ENCODE measurements at places on chromosomes 2 and 18. TPM values are rescaled to one million over a fixed set of nuclear protein-coding genes. Genes with fewer than 3 reads are reported as not detected.

- H3K4me1 ChIP-seq = no peaks in the 10 kb centered on the region
- no peak overlapping the region for H3K27ac ChIP-seq
- no peaks in the 10 kb centered on the region for H3K36me3 ChIP-seq
- DNase-seq = no peak
- no peak overlapping the region for H3K4me3 ChIP-seq
Measured at GRCh38 chr18:11380968-11381367, 228.4 kb upstream of the SLC35G4 start.

- H3K27me3 ChIP-seq = no peaks in the 10 kb centered on the region
- H3K36me3 ChIP-seq = no peaks in the 10 kb centered on the region
- DNase-seq = no peak
- H3K4me3 ChIP-seq = no peak overlapping the region
- H3K27ac ChIP-seq = no peak overlapping the region
Measured at GRCh38 chr2:205276116-205276777, 406.1 kb upstream of the NRP2 start.

- DNase-seq = no peak
- H3K4me1 ChIP-seq = no peaks in the 10 kb centered on the region
- no peaks in the 10 kb centered on the region for H3K27me3 ChIP-seq
- H3K4me3 ChIP-seq = no peak overlapping the region
Measured at GRCh38 chr18:53134711-53135110, 794.7 kb downstream of the DCC start.

DNA sequence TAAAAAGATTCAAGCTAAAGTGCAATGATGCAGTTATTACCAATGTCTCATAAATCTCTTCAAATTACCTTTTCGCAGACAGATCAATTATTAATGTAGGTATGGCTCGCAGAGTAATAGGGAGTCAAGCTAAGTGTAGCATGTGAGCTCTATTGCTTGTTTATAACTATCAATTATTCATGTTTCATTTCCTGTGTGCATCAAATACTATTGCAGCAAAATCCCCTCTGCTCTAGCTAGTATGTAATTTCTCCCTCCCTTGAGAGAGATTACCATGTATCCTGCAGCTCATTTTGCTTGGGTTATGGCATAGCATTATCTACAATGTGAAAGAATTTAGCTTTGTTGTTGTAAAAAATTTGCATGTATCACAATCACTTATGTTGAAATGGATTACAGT, 65.6 kb upstream of the SCN1A start:
- no peaks in the 10 kb centered on the region for H3K36me3 ChIP-seq
- H3K4me1 ChIP-seq = no peaks in the 10 kb centered on the region
- no peak overlapping the region for H3K4me3 ChIP-seq

The SOWAHC gene
- 22.1 TPM for total RNA-seq
